ENCODE measurements at places on chromosomes 12 and 14.

DNA sequence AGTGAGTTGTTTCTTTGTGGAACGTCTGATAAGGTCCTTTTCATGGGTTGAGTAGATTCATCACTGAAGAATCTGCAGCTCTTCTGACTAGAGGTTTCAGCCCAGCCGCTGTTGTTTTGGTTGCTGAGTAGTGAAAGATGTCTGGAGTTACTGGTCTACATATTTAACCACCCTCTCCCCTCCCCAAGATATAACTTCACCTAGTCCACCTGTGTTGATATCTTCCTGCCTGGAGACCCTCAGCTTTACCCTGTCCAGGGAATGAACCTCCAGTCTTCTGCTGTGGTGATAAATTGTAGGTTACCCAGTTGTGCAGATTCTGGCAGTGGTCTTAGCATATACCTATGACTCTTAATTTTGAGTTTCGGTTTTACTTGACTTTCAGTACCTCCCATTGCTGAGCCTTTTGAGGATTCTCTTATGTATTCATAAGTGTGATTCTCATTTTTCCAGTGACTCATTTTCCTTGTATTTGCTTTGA lies 62.9 kb downstream of the CCDC91 start:
- peak; percentile 42 for DNase-seq

DNA sequence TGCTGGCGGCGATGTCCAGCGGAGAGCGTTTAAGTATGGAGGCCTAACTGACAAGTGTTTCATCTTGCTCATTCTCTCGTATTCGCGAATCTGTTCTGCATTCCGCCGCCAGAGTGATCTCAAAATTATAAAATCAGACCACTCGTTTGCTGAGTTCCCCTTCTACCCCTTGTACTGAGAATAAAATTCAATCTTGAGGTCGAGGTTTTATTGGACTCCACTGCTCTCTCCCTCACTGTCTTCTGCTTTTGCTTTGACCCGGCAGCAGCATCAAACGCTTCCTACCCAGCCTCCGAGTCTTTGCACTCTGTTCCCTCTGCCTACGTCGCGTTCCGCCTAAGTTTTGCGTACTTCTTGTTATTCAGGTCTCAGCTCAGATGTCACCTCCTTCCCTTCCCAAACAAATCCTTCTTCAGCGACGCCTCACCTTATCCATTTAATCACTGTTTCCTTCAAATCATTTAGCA lies 462 bp downstream of the KNTC1 start:
- DNase-seq = peak; percentile 25

DNA sequence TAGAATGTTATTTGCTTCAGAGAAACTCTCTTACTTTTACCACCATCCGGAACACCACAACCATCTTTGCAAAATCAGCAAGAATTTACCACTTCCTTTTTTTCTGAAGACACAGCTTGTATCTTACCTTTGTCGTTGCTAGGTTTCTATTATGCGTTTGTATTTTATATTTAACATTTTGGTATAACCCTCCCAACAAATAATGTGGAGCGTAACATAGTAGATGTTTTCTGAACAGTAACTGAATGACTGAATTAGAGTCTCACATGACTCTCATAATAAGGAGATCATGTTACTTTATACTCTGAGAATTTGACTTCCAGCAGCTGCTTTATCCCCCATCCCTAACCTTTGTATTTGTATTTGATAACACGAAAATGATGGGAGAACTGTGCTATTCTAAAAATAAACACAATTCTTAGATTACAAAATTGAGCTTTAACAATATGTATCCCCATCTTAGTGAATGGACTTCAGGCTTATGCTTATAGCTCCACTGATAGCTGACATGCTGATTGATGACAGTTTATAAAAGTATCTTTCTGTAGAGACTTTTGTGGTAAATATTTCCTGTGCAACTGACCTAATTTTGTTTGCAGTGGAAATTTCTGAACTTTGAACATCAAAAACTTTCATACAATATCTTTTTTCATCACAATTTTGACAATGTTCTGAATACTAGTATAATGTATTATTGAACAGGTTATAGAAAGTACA lies 7.9 kb upstream of the KLRB1 start:
- peak; percentile 70 for DNase-seq

GRCh38 chr12:12724421-12725085 lies 7.4 kb downstream of the CDKN1B start:
- DNase-seq = no peak

- DNase-seq = no peak
Measured at GRCh38 chr12:113875691-113876090, 90.4 kb downstream of the RBM19 start.

GRCh38 chr14:51867741-51868140 lies 7.3 kb downstream of the GNG2 start:
- peak; percentile 46 for DNase-seq

- no peak for DNase-seq
Measured at GRCh38 chr12:48334808-48335207, 15.9 kb downstream of the ZNF641 start.

GRCh38 chr14:95505030-95505589 lies 11.3 kb downstream of the SYNE3 start:
- no peak for DNase-seq

DNA sequence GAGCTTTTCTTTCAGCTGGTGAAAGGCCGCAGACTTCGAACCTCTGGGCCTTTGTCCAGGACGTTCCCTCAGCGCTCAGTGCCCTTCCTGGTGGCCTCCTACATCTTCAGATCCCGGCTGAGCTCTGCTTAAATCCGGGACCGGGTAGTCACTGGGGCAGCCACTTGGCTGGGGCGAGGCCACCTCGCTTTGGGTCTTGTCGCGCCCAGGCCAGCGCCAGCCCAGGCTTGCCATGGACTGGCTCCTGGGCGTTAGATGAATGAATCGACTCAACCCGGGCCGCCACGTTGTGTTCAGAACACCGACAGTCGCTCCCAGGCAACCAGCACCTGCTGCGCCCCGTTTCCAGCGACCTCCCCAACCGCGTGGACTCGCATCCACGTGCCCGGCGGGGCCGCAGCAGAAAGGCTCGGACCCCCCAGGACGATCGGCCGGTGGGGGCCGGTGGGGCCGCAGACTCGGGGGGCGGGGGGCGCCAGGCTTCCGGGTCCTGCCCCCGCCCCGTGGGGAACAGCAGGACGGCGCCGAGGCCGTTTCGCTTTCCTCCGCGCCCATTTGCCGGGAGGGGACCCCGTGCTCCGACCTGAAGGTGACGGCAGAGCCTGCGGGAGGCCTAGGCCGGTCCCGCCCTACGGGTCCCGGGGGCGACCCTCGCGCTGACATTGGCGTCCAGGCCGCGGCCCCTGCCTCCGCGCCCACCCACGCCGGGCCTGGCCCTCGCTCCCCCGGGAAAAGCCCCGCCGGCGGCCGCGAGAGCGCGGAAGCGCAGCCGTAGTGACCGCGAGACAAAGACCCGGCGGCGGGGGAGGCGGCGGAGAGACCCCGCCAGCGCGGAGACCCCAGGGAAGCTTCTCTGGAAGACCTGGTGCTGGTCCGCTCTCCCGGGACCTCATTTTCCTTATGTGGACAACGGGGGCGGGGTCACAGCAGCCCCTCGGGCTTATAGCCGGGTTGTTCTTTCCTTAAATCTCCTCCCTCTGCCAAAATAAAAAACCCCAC lies 37.3 kb upstream of the RCOR1 start:
- DNase-seq = peak; percentile 59

- no peak for DNase-seq
Measured at GRCh38 chr12:97075161-97075933, 168.3 kb downstream of the NEDD1 start.

GRCh38 chr14:90039253-90040010 lies 22.4 kb upstream of the KCNK13 start:
- no peak for DNase-seq

GRCh38 chr12:128956755-128957154 lies 103.5 kb downstream of the GLT1D1 start:
- DNase-seq = no peak

DNA sequence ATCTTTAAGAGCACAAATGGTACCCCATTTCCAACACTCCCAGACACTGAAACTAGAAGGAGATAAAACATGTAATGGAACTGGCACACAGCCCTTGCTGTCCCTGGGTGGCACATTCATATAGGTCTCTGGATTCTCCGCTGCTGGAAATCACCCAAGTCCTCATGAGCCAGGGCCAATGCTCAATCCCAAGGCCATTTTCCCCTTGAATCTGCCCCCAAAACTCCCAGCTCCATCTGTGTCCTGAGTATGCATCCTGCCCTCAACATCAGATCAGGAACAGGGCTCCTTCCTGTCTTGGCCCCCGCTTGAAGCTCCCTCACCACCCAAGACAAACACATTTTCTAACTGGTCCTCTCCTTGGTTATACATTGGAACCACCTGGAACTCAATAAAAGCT lies 24.6 kb downstream of the KRT76 start:
- DNase-seq = no peak

GRCh38 chr14:66281036-66281776 lies 205.0 kb upstream of the CCDC196 start:
- no peak for DNase-seq

DNA sequence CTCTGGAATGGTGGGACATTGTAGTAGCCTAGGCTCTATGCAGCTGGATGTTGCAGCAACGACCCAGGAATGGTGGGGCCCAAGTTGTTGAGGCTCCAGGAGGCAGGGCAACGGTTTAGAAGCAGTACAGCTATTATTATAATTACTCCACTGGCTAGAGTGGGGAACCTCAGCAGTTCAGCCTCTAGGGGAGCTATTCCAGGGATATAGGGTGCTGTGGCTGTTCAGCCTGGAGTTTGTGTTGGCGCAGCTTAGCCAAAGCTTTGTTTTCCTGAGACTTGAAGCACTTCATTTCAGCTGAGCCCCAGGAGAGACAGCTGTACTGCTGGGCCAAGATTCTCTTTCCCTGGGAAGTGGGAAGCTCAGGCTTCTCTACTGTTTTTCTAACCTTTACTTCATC lies 1023.0 kb upstream of the ATXN7L3B start:
- no peak for DNase-seq

- no peak for DNase-seq
Measured at GRCh38 chr14:79862045-79862444, 349.3 kb downstream of the DIO2 start.

GRCh38 chr14:28870033-28870564 lies 103.5 kb downstream of the FOXG1 start:
- no peak for DNase-seq

GRCh38 chr14:74654931-74655330 lies 42.9 kb upstream of the LTBP2 start:
- DNase-seq = no peak

- DNase-seq = no peak
Measured at GRCh38 chr12:51020448-51021182, 5.6 kb downstream of the SLC11A2 start.

DNA sequence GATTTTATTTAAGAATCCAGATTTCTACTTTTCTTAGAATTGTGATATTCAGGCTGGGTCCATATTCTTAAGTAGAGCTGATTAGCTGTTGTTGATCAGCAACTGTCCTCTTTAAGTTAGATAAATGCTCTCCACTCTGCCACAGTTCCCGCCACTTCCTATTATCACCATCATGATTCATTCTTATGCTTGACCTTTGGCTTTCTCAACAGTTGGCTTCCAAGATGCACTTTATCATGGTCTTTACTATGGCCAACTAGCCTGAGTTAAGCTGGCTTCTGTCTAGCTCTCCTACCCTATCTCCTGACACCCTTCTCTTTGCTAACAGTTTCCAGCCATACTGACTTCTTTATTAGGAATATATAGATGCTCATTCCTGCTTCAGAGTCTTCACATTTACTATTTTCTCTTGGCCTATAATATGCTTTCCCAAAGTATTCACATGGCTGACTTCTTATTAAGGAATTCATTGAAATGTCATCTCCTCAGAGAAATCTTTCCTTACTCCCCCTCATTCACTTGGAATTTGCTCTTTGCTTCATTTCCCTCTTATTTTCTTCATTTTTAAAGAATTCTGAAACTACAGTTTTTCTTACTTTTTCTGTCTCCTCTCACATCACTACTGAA lies 149.0 kb upstream of the IGF1 start:
- no peak for DNase-seq

- no peak for DNase-seq
Measured at GRCh38 chr14:102225386-102225785, 79.6 kb downstream of the MOK start.

DNA sequence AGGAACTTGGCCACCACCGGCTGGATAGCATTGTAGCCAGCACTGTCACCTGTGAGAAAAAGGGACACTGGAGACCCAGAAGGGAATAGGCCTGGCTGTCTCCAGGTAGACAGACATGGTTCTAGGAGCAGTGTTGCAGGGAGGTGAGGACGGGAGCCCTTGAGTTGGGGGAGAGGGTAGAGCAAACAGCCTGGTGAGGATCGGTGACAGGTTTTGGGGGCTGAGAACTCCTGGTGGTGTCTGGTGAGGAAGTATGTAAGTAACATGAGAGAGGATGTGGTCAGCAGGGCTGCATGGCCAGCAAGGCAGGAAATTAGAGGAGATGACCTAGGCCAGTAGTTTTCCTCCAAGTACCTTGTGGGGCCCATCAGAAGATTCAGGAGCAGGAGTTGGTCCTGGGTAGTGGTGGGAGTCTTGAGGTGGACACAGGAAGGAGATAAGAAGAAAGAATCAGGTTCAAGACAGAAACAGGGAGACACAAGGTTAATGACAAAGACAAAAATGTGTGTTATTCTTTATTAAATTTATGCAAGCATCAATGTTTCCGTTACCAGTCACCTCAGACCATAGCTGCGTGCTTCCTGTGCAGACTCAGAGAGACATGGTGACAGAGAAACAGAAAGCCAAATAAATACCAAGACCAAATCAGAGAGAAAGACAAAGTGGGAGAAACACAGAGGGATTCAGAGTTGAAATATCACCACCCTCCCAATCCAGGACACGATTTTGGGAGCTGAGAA lies at the start of gene ARHGAP9:
Gene ARHGAP9 (minus strand): TSS at position 491 of the 740 bp plus-strand sequence. CDS start 460 bp downstream, at position 31.
- DNase-seq = peak; percentile 85

Measured in CD4-positive, alpha-beta T cell treated with Interleukin-1 beta for 1 hour (primary cell).